ENCODE measurements at places on chromosomes 7 and 10. TPM values are rescaled to one million over a fixed set of nuclear protein-coding genes. Genes with fewer than 3 reads are reported as not detected.

GRCh38 chr7:98509836-98510235 lies 107.2 kb upstream of the NPTX2 start:
- DNase-seq = no peak

DNA sequence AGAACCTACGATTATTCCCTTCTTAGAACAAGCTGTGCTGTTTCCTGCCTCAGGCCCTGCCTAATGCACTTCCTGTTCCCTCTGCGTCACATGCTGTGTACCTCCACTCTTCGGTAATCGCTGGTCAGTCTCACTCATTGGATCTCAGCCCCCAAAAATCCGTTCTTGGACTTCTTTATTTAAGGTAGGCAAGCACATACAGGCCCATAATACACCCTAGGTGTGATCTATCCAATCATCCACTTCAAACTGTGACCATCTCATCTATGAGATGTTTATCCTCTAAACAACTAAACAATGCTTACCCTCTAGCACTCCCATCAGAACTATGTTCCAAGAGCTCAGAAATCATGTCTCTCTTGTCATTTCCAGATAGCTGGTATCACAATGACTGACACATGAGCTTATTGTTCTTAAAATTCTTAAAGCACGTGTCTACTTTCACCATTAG lies 83.9 kb downstream of the CADPS2 start:
- no peak for DNase-seq

- DNase-seq = no peak
Observed at GRCh38 chr10:49382226-49382625, 13.7 kb downstream of the DRGX start.

DNA sequence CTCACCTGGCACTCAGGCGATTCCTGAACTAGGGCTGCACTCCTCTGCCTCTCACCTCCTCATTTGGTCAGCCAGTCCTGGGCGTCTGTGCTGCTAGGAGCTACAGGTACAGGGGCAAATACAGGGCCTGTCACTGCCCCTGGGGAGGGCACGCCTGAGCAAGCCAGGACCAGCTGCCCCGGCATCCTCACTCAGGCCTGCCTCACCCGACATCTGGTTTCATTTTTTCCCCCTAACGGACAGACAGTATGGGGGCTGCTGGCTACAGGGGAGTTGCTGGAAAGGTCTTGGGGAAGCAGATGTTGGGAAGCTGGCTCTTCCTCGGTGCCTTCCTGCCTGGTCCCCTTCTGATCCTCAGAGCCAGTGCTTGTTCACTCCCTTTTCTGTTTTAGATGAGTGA lies 77.3 kb upstream of the PPIF start:
- no peak for DNase-seq

- no peak for DNase-seq
Observed at GRCh38 chr10:29951441-29951931, 107.9 kb downstream of the JCAD start.

- no peak for DNase-seq
Observed at GRCh38 chr10:97412891-97413304, 11.8 kb upstream of the RRP12 start.

DNA sequence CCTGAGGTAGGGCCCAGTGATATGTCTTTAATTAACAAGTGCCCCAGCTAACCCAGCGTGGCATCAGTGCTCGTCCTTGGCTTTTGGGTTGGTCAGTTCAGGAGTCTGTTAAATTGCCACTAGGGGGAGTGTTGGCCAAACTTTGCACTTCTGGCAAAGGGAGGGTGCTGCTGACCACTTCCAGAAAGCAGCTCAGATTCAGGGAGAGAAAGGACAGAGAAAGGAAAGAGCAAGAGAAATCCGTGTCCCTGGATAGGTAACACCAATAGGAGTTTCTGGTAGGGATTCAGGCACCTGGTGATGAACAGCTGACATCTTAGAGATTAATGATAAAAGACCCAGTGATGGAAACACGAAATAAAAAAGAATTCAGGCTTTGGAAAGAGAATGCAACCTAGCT lies 243.1 kb upstream of the AOAH start:
- peak; percentile 43 for DNase-seq

GRCh38 chr7:50751146-50751545 lies 31.6 kb downstream of the GRB10 start:
- DNase-seq = no peak

CCDC146 gene
- total RNA-seq = not detected

CFAP43 gene
- 0.89 TPM for total RNA-seq

Data from MG63 (cell line).